ENCODE measurements at places on chromosomes 12 and 14.

- no peak for DNase-seq
These were observed 2.2 kb downstream of the GABARAPL1 start for GRCh38 chr12:10214895-10215267.

DNA sequence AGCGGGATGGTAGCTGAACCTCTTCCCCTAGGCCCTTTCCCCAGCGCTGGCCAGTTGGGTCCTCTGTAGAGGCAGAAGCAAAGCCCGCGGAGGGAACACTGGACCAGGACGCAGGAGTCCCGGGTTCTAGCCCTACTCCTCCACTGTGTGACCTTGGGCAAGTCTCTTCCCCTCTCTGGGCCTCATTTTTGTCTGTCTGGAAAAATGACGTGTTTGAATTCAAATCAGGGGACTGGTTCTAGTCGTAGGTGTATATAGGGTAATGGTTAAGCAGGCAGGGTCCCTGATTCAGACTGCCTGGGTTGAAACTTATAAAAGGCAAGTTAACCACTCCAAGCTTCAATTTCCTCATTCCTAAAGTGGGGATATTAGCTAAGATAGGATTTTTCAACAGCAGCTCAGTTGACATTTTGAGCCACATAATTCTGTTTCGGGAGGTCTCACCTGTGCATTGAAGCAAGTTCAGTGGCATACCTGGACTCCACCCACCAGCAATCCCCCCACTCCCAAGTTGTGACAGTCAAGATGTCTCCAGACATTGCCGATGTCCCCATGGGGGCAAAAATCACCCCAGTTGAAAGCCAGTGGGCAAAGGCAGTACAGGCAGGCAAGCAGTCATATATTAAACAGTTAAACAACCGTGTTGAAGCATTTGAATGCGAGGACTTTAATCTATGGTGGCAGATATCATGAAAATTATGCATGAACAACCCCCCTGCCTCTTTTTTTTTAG lies 899 bp downstream of the TPCN1 start:
- no peak for DNase-seq

DNA sequence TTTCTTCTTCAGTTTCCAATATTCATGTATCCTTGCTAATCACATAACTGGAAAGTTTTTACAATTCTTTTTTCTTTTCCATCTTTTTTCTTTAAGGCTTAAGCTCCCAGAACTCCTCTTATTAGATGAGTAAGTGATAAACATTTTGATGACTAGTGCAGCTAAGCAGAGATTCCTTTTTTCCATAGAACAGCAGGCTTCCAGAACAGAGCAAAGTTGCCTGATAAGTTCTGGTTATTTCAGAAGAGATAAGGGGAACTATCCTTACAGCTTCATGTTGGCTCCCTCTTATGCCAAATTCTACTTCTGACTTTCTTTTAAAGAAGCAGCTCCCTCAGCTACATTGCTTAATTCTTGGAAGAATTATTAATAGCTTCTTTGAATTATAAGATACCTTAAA lies 194.7 kb upstream of the FAR2 start:
- DNase-seq, result no peak

DNA sequence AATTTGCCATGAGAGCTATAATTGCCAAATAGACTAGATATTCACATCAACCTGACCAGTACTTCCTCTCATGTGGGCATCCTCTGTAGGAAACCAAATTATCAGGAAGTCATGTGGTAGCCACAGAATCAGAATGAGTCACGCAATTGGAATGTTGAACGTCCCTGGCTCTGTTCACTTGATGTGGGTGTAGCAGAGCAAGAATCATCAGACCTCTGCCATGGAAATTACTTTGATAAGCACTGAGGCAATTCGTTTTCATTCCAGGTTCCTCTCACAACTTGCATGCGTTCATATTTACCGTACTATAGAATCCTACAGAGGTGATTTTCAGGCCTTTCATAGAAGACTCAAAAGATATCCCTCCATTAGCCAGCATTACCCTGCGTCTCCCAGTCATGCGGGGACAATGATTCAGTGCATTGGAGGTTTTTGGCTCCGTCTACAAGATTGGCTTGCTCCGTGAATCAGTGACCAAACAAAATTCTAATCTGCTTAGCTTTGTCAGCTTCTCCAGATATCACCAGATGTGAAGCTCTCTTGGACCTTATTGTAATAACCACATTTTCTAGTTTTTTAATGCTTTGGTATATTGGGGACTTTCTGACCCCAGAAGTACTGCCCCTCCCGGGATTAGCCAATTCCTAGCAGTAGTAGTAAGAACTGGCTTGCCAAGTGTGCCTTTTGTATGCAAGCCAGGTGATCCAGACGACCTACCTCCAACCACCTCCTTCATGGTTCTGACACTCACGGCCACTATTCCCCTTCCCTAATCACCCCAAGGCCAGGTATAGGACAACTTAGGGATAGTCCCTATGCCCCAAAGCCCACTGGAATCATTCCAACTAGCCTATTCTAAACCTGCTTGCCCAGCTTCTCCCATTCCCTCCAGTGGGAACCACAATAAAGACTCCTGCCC lies 133.4 kb downstream of the KICS2 start:
- DNase-seq, result peak; percentile 94

- no peak for DNase-seq
These were observed 29.7 kb downstream of the ATF7IP start for GRCh38 chr12:14395074-14395778.

DNA sequence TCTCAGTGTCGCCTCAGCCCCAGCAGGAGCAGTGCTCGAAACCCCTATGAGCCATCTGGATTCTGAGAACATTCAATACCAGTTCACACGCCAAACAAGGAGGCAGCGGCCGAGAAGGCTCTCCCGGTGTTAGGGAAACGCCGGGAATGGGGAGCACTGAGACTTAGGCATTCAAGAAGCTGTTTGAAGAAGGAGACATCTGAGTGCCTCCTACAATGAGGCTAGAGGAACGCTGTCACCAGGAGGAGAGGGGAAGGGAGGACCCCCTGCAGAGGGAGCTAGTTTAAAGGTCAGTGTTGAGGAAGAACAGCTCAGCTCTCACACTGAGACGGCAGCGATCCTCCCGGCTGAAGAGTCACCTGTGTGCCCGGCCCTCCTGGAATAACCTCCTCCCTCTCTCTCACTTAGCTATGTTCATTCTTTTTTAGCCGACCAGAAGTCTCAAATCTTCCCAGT lies 69.9 kb downstream of the SERPINA3 start:
- DNase-seq, result peak; percentile 38

- no peak for DNase-seq
These were observed 197.7 kb upstream of the CNOT2 start for GRCh38 chr12:70045514-70045913.

DNA sequence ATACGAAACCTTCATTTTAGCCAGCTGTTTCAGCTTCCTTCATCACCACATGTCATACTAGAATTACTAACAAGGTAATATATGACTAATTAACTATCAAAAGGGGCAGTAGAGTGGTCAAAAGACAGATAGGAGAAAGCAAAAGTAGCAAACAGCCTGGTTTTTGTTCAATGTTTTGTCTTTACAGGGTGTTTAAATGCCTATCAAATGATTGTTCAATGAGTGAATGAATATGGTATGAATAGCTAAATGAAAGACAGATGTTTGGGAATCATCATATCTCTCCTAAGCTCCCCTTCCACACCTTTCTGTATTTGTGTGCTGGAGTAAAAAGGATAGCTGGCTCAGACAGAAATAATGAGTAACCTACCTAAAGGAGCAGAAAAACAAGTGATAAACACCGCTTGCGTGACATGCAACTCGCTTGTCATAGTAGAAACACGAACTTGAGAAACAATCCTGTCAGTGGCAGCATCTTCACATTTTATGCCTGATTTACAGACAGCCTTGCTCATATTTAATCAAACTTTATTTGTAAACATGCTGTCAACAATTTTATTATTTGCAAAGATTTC lies 34.2 kb downstream of the ABCC9 start:
- no peak for DNase-seq

GRCh38 chr12:12202747-12203146 lies 64.1 kb downstream of the LRP6 start:
- peak; percentile 33 for DNase-seq

Measured in mesendoderm (in vitro differentiated cells).